Renal pelvis (tissue), 12 donors: ENCODE measurements at places on chromosomes 5 and 9.

GRCh38 chr5:180669661-180670060 lies 20.3 kb upstream of the FLT4 start:
- no peak for DNase-seq

DNA sequence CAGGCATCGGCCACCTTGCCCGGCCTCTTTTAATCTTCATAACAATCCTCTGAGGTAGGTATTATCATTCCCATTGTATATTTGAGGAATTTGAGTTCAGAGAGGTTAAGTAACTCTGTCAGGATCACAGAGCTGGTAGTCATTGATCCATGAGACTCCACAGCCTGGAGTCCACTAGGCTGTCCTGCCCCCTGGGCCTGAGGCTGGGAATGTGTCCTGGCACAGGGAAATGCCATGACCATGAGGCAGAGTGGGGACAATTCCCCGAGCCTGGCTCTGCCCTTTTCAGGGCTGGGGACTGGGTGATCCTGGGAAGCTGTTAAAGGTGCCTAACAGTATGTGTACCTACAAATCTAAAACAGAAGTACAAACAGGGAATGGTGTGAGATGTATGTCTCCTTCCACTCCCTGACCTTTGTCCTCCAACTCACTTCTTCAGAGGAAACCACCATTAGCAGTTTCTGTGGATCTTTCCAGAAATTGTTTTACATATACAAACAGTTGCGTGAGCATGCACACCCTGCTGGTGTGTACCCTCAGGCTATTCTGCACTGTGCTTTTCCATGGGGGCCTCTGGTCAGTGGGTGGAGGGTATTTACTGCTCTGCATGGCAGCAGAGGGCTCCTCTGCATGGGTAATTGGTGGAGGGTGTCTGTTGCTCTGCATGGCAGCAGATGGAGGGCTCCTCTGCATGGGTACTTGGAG lies 53.8 kb downstream of the NDST1 start:
- DNase-seq = no peak

DNA sequence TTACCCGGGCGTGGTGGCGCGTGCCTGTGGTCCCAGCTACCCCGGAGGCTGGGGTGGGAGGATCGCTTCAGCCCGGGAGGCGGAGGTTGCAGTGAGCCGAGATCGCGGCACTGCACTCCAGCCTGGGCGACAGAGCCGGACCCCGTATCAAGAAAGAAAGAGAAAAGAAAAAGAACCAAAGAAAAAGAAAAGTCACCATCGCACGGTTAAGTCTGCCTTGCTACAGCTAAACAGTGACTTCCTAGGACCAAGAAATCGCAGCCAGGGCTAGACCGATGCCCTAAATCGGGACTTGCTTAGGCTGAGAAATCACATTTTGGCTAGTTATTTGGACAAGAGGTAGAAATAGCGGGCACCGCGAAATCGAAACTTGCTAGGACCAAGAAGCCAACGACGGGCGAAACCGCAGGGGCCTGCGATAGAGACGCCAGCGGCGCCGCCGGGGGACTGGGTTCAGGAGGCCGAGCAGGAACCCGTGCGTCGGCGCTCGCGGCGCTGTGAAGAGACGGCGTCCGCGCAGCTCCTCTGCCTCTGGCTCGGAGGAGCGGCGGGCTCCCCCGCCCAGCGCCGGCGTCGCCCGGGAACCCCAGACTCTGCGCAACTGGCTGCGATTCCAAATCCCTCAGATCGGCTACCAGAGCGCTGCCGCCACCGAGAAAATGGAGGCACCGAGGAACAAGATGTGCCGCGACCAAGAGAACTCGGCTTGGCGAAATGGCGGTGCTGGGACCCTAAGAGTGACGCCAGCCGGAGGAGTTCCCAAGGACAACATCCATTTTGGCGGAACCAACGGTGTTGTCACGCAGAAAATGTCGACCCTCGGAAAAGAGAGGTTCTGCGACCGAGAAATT lies 26.1 kb upstream of the ANXA2R start:
- DNase-seq = peak; percentile 60

DNA sequence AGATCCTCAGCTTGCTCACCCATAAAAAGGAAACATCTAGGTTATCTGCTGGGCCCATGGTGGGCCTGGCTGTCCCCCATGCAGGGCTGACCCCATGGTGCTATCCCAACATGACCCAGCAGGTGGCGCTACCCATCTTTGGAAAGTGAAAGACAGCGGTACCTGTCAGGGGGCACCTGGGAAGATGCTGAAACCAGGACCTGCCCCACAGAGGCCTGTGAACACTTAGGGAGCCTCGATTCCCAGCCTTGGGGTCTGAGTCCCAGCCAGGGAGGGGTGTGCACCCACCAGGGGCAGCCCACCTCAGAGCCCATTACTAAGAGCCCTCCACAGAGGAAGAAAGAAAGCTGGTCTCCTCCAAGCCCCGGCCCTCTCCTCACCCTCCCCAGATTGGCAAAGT lies 46.6 kb upstream of the IPPK start:
- peak; percentile 42 for DNase-seq

DNA sequence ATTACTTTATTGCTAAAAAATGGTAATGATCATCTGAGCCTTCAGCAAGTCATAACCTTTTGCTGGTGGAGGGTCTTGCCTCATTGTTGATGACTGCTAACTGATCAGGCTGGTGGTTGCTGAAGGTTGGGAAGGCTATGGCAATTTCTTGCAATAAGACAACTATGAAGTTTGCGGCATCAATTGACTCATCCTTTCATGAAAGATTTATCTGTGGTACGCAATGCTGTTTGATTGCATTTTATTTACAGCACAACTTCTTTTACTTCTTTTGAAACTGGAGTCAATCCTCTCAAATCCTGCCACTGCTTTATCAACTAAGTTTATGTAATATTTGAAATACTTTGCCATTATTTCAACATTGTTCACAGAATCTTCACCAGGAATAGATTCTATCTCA lies 58.3 kb upstream of the ACO1 start:
- DNase-seq = no peak

- DNase-seq = no peak
Measured at GRCh38 chr5:170651604-170652277, 131.8 kb upstream of the GABRP start.

- DNase-seq = no peak
Measured at GRCh38 chr5:105695941-105696340, 1974.8 kb downstream of the EFNA5 start.

- DNase-seq = no peak
Measured at GRCh38 chr5:173622183-173623047, 6.0 kb upstream of the BOD1 start.

DNA sequence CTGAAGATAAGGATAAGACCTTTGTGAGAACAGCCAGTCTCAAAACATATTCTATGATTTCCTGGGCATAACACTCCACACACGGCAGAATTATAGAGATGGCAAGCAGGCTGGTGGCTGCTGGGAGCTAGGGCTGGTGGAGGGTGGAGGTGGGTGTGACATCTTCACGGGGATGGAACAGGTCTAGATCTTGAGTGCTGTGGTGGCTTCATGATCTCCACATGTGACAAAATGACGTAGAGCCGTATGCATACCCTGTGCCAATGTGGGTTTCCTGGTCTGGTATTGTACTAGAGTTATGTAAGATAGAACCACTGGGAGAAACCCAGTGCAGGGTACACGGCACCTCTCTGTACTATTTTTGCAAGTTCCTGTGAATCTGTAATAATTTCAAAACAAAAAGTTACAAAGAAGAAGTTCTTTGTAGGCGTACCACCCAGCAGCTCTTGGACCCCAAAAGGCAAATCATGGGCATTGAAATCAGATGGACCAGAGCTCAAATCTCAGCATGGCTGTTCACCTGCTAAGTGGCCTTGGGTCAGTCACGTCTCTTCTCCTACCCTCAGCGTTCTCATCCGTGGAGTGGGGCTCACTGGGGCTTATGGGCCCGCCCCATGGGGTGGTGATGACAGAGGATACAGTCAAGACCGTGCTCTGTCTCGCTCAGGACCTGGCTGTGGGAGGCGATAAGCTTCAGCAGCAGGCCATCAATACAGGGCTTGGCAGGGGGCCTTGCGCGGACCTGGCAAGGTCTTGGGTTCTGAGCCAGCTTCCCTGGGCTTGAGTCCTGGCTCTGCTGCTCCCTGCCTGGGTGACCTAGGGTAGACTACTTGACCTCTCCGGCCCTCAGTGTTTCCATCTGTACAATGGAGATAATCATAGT lies 74.7 kb upstream of the UNC5A start:
- DNase-seq = no peak

GRCh38 chr5:91469517-91470165 lies 86.5 kb upstream of the ARRDC3 start:
- no peak for DNase-seq

DNA sequence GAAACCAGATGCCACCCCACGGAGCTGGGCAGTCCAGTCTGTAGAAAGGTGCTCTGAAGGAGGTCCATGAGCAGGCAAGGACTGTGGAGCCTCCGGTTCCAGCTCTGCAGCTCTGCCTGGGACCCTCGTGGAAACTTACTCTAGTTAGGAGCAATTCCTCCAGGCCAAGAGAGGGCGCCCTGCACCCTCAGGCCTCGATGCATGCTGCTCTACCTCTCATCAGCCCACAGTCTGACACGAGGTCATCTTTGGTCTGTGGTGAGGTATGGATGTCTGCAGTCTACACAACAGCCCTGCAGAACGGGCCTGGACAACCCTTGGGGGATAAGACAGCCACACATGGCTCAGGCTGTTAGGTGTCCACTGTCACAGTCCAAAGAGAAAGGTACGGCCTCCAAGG lies 50.6 kb upstream of the UBTD2 start:
- no peak for DNase-seq

DNA sequence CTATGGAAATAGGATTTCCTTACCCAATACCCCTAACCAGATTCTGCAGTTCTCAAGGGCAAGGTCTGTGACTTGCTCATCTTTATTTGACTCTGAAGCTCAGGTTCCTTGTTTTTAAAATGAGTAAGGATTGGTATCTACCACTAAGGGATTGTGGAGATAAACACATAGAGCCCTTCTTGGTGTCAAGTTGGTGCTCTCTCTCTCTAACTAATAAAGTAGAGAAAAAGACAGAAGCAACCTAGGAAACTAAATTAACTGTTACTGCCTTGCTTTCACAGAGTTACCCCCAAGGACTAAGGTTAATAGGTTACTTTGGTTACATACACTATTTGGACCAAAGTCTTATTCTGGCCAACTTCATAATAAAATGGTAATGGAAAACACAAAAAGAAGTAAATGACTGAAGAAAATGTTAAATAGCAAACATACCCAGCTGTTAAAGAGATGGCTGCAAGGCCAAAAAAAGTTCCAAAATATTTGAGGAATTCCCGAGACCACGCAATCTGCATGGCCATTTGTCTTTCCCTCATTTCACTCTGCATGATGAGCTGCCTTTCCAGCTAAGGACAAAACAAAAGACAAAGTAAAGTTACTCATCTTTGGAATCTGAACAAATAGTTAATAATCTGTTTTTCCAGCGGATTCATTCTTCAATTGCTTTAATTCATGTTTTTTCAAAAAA lies 21.8 kb upstream of the RLN1 start:
- DNase-seq = no peak

- no peak for DNase-seq
Measured at GRCh38 chr5:98917433-98917832, 11.4 kb downstream of the CHD1 start.

- DNase-seq = no peak
Measured at GRCh38 chr9:91555132-91555531, 131.5 kb upstream of the NFIL3 start.

DNA sequence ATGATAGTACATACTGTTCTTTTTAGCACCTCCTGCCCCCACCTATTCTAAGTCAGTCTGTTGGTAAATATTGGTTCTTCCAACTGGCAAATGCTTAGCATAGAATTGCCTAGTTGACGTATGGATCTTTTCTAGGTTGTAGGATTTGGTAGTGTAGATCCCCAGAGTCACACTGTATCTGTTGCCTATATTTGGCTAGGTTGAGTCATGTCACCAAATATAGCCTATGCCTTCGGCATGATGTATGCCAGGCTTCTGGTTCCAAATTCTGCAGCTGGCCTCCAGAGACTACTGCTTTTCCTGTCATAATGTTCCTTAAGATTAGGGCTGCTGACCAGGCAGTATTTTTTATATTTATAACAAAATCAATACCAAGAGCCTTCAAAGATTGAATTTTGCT lies 38.2 kb downstream of the CPEB4 start:
- no peak for DNase-seq

GRCh38 chr9:19623941-19624340 lies 164.9 kb downstream of the SLC24A2 start:
- DNase-seq = no peak

DNA sequence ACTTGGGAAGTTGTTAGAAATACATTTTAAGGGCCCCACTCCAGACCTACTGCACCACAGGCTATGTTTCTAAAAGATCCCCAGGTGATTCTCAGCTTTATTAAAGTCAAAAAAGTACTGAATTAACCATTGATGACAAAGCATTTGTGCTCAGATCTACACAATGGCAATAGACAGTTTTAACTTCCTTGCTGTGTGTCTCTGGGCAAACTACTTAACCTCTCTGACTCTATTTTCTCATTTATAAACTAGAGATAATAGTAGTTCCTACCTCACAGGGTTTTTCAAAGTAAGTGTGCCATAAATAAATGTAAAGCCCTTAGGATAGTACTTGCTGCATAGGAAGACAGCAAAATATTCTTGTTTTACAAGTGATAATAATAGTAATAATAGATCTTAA lies 66.3 kb downstream of the LIX1 start:
- no peak for DNase-seq

DNA sequence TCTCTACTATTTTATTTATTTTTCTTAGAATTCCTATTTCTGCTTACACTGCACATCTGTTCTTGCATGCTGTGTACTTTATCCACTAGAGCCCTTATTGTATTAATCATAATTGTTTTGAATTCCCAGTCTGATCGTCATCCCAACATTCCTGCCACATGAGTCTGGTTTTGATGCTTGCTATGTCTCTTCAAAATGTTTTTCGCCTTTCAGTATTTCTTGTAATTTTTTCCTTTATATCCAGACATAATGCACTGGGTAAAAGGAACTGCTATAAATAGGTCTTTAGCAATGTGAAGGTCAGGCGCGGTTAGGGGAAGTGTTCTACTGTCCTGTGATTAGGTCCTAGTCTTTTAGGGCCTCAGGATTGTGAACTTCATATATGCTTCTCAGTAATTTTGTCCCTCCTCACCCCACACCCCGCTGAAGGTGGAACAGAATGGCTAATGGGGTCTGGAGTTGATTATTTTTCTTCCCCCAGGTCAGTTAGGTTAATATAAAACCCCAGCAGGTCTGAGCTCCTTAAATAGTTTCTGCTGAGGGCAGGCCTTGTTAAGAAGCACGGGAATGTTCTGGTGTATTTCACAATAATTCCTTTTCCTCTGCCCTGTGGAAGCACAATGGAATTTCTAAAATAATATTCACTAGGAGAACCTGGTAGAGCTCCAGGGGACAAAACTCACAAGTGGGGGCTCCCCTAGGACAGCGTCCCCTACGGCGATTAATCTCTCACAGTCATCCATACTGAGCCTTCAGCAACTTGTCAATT lies 146.6 kb upstream of the TUT7 start:
- no peak for DNase-seq

- no peak for DNase-seq
Measured at GRCh38 chr5:66582499-66583165, 13.6 kb upstream of the MAST4 start.

GRCh38 chr5:138192826-138193225 lies 13.9 kb downstream of the KIF20A start:
- no peak for DNase-seq
